CD4-positive, CD25-positive, alpha-beta regulatory T cell (primary cell): ENCODE measurements at places on chromosomes 3 and 15.
A peak's percentile ranks its signal among the peaks of the same experiment; 100 is the strongest.

DNA sequence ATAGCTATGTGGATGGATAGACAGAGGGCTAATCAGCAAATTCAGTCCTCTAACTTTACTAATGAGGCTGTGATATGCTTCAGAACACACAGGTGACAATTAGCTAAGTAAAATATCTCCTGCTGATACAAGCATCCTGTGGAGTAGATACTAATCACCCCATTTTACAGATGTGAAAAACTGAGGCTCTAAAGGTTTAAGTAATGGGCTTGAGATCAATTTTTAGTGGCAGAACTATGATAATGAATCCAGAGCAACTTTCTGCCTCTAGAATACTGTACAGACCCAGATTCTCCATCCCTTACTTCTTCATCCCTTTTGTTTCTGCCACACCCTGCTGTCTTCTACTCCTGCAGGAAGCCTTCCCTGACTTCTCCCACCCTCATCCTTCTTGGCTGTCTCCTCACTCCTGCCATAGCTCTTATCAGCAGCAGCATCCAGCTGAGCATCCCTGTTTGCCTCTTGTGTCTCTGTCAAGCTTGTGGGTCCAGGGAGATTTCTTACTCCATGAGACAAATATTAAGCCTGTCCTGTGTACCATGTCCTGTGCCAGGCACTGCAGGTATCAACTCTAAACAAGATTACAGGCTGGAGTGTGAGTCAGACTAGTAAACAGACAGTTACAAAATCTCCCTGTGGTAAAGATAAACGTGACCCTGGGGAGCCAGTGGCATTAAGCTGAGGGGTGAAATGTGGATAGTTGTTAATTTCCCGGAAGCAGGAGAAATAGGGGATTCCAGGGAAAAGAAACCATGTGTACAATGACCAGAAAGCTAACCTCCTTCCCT, 39.2 kb downstream of the SLC6A11 start:
- no peak for DNase-seq
- no peaks in the 10 kb centered on the region for H3K27me3 ChIP-seq
- no peak overlapping the region for H3K4me3 ChIP-seq
- H3K4me1 ChIP-seq = no peaks in the 10 kb centered on the region
- no peaks in the 10 kb centered on the region for H3K36me3 ChIP-seq

GRCh38 chr15:51181905-51182304, 87.2 kb upstream of the TNFAIP8L3 start:
- no peak for DNase-seq
- H3K27ac ChIP-seq = no peak overlapping the region
- H3K36me3 ChIP-seq = no peaks in the 10 kb centered on the region
- no peak overlapping the region for H3K4me3 ChIP-seq
- no peaks in the 10 kb centered on the region for H3K27me3 ChIP-seq

GRCh38 chr15:101014921-101015841, 96.0 kb downstream of the LRRK1 start:
- no peaks in the 10 kb centered on the region for H3K4me1 ChIP-seq
- H3K4me3 ChIP-seq = no peak overlapping the region
- H3K27ac ChIP-seq = no peak overlapping the region
- no peaks in the 10 kb centered on the region for H3K27me3 ChIP-seq
- DNase-seq = peak; percentile 44
- H3K36me3 ChIP-seq = no peaks in the 10 kb centered on the region

- H3K36me3 ChIP-seq = no peaks in the 10 kb centered on the region
- H3K4me3 ChIP-seq = no peak overlapping the region
- no peak overlapping the region for H3K27ac ChIP-seq
- peaks cover 14% of the 10 kb centered on the region for H3K4me1 ChIP-seq
- H3K27me3 ChIP-seq = no peaks in the 10 kb centered on the region
- DNase-seq = no peak
These were observed 4.3 kb downstream of the PFKFB4 start for GRCh38 chr3:48552111-48552951.

DNA sequence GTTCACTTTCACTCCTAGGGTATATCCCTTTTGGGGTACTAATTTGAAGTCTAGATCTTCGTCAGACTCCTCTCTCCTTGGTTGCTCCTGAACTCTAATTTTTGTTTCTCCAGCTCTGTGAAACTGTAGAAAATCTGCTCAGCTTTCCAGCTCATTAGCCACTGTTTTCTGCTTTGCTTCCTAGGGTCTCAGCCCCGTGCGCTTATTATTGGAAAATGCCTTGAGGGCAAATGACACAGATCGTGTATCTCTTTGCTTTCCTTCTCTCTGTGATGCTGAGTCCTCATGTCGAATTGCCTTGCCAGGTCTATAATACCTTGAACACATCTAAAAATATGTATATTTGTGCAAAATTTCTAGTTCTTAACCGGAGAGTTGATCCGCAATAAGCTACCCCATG, 731.1 kb downstream of the EDEM1 start:
- H3K4me1 ChIP-seq = no peaks in the 10 kb centered on the region
- H3K27me3 ChIP-seq = no peaks in the 10 kb centered on the region
- no peak overlapping the region for H3K27ac ChIP-seq
- H3K4me3 ChIP-seq = no peak overlapping the region

DNA sequence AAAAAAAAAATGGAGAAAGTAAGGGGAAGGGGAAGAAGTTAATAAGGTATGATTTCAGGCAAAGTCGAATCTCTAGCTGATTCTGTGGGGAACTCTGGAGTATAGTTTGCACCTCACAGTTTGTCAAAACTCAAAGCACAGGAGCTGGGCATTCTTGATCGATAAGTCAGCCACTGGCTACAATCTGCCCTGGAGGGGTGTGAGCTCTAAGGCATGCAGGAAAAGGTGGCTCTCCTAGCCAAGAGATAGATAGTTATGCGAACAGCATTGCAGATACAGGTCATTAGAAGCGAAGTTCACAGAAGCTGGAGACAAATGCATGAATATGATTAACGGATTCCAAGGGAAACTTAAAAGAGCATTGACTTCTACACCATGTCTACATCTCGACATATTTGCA, 952.6 kb downstream of the AGBL1 start:
- no peak for DNase-seq
- no peak overlapping the region for H3K4me3 ChIP-seq
- no peaks in the 10 kb centered on the region for H3K4me1 ChIP-seq
- no peaks in the 10 kb centered on the region for H3K27me3 ChIP-seq

GRCh38 chr15:72813345-72814004, 29.9 kb upstream of the ADPGK start:
- H3K27me3 ChIP-seq = peaks cover 8% of the 10 kb centered on the region
- no peak overlapping the region for H3K4me3 ChIP-seq
- H3K4me1 ChIP-seq = no peaks in the 10 kb centered on the region
- H3K36me3 ChIP-seq = no peaks in the 10 kb centered on the region

GRCh38 chr15:66986951-66987350, 78.5 kb upstream of the SMAD3 start:
- no peaks in the 10 kb centered on the region for H3K4me1 ChIP-seq
- peaks cover 15% of the 10 kb centered on the region for H3K27me3 ChIP-seq
- no peaks in the 10 kb centered on the region for H3K36me3 ChIP-seq
- H3K27ac ChIP-seq = no peak overlapping the region
- H3K4me3 ChIP-seq = no peak overlapping the region
- no peak for DNase-seq

GRCh38 chr3:66416556-66417304, 84.1 kb downstream of the LRIG1 start:
- H3K27me3 ChIP-seq = no peaks in the 10 kb centered on the region
- peaks cover 62% of the 10 kb centered on the region for H3K36me3 ChIP-seq
- no peak overlapping the region for H3K27ac ChIP-seq
- no peaks in the 10 kb centered on the region for H3K4me1 ChIP-seq
- no peak overlapping the region for H3K4me3 ChIP-seq
- no peak for DNase-seq

DNA sequence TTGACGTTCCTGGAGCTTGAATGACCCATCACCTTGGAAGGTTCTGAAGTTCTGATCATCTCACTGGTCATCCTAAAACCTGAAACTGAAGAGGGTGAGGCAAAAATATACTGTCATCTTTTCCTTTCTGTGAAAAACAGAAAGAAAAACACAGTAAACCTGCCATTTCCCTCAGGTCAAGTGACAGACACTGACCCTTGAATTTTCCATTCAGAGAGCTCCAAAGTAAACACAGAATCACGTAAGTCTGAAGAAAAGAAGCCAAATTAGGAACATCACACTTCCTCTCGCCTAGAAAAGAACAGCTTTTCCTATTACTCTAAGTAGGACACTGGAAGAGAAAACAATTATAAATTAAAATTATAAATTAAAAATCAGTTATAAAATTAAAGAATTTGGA, 78.7 kb upstream of the TGFBR2 start:
- H3K27me3 ChIP-seq = no peaks in the 10 kb centered on the region
- no peaks in the 10 kb centered on the region for H3K36me3 ChIP-seq
- H3K4me1 ChIP-seq = no peaks in the 10 kb centered on the region
- no peak for DNase-seq
- no peak overlapping the region for H3K27ac ChIP-seq

DNA sequence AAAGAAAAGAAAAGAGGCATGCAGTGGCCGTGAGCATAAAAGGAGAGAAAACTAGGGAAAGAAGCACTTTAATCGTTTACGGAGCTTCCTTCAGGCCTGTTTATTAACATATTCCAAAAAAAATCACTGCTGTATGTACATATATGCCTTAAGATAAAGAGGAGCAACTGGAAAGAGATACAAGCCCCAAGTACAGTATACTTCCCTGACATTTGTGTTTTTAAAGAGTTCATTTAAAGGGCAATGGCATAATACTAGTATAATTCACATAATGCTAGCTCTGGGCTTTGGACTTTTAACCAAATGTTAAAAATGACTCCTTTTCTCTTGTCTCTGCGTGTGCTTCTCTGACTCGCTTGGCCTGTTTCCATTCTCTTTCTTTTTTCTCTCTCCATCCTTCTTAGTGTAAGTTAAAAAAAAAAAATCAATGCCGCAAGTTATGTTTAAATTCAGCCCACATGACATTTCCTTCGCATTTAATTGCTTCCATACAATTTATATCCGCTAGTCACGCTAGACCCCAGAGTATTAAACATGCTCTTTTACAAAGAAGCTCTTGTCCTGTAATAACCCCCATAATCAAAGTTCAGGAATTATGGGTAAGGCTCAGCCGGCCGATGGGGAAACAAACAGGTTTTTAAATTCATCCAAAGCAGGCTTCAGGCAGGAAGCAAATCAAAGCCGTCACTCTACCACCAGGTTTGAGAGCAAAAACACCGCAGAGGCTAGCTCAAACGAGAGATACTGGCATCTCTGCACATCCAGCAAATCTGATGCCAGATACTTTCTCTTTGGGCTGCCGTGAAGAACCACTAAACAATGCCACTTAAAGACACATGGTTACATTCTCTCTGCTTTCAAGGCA, 19.4 kb downstream of the WWTR1 start:
- H3K27me3 ChIP-seq = no peaks in the 10 kb centered on the region
- H3K4me3 ChIP-seq = no peak overlapping the region
- H3K4me1 ChIP-seq = no peaks in the 10 kb centered on the region
- no peak overlapping the region for H3K27ac ChIP-seq

DNA sequence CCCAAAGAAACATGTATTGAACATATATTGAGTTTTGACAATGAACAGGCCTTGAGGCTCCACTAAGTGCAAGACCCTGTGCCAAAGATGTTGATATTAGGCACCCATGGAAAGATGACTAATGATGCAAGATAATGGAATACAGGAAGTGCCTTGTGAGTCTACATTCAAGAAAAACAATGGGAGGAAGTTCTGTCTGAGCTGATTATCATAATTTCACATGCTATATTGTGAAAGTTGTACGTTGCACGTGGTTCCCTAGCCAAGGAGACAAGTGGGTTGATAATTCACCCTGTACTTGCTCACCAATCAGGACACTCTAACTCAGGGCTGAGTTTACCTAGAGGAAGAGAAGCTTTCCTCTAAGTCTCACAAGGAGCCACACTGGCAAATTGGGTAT, 186.9 kb upstream of the STAC start:
- H3K4me3 ChIP-seq = no peak overlapping the region
- no peaks in the 10 kb centered on the region for H3K36me3 ChIP-seq
- H3K4me1 ChIP-seq = no peaks in the 10 kb centered on the region

DNA sequence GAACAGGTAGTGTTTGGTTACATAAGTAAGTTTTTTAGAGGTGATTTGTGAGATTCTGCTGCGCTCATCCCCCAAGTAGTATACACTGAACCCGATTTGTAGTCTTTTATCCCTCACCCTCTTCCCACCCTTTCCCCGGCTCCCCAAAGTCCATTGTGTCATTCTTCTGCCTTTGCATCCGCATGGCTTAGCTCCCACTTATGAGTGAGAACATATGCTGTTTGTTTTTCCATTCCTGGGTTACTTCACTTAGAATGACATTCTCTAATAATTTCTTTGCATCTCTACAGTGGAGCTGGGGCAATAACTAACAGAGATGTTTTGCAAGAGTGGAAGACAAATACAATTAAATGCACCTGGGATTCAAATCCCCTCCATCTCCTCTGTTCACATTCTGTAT, 93.2 kb downstream of the TP63 start:
- no peak overlapping the region for H3K4me3 ChIP-seq
- H3K4me1 ChIP-seq = no peaks in the 10 kb centered on the region
- no peaks in the 10 kb centered on the region for H3K36me3 ChIP-seq
- H3K27ac ChIP-seq = no peak overlapping the region
- H3K27me3 ChIP-seq = no peaks in the 10 kb centered on the region

DNA sequence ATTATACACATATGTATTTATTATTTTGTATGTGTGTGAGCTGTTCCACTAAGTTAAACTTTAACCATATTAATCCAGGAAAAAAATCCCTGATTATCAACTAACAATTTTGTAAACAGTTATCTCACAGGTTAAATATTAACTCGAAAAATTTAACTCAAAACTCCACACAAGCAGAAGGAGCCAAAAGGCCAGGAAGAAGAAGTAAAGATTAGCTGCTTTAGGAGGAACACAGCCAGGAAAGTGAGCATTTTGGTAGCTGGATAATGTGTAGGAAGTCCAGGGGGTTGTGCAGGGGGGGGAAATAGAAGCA, 425.0 kb downstream of the TIGIT start:
- DNase-seq = no peak
- H3K27me3 ChIP-seq = no peaks in the 10 kb centered on the region
- no peak overlapping the region for H3K4me3 ChIP-seq
- peaks cover 18% of the 10 kb centered on the region for H3K4me1 ChIP-seq

GRCh38 chr3:146128939-146129338, 32.0 kb downstream of the PLOD2 start:
- H3K4me3 ChIP-seq = no peak overlapping the region
- H3K4me1 ChIP-seq = no peaks in the 10 kb centered on the region
- H3K27me3 ChIP-seq = no peaks in the 10 kb centered on the region
- no peak for DNase-seq

- H3K4me3 ChIP-seq = no peak overlapping the region
- H3K27me3 ChIP-seq = peaks cover 16% of the 10 kb centered on the region
- H3K4me1 ChIP-seq = no peaks in the 10 kb centered on the region
- DNase-seq = no peak
- no peak overlapping the region for H3K27ac ChIP-seq
- H3K36me3 ChIP-seq = no peaks in the 10 kb centered on the region
These were observed 16.9 kb upstream of the FSIP1 start for GRCh38 chr15:39799552-39800011.
